AML-193 (cell line): ENCODE measurements at places on chromosomes 3 and 15.
A peak's percentile ranks its signal among the peaks of the same experiment; 100 is the strongest.

- DNase-seq = no peak
Measured at GRCh38 chr3:88235102-88235501, 85.3 kb downstream of the C3orf38 start.

DNA sequence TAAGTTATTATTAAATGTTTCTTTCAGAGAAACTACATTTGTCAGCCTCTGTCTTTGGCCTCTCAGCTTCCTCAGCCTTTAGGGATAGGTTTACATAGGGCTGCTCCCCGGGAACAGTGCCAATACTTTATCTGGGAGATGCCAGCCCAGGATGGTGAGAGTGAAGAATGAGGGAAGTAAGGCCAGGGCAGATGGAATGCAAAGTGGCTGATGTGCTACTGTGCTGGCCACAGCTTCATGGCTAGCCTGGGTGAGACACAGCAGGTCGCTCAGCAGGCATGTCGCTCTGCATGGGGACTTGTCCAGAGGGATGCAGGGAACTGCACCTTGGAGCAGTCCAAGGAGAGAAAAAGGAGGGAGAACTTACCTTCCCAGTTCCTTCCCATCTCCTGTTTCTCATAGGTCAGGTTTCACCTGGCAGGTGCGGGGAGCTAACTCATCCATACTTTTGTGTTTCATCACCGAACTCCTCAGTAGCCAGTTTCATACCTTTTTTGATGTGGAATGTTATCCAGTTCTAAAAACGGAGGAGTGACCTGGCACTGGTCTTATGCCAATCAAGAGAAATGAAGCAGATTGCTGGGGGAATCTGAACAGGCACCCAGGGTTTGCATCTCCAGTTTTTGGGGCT, 30.9 kb upstream of the C15orf39 start:
- DNase-seq = no peak

GRCh38 chr3:243356-243725, 46.8 kb downstream of the CHL1 start:
- DNase-seq = no peak

DNA sequence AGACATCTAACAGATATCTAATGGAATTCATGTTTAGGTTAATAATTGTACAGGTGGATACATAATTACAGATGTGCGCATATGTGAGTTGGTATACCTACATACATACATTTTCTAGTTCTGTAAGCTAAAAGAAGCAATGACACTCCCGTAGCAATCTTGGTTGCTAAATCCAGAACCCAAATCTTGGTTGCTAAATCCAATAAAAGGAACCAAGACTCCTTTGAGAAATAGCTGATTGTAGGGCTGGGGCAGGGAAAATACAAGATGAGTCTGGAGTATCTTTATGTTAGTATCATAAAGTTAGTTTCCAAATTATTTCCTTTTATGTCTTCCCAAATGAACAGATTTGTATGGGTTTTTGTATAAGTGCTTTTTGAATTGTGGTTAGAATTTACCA, 135.2 kb downstream of the TMCC1 start:
- DNase-seq = no peak

DNA sequence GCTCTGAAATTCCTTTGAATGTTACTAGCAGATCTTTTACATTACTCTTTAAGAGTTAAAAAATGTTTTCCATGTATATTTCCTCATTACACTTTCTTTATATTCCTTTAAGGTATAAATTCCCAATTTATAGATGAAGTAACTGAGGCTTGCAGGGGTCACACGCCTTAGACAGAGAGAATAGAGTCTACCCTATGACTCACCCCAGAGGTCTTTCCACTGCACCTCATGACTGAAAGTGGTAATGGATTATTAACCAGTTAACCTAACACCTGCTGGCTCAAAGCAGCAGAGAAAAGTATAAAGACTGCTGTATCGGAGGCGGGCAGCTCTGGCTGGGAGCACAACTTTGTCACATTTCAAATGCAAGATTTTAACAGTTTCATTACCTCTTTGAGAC, 37.7 kb downstream of the LDHAL6B start:
- DNase-seq = no peak

GRCh38 chr3:121997372-121997771, 24.7 kb downstream of the ILDR1 start:
- no peak for DNase-seq

- DNase-seq = no peak
Measured at GRCh38 chr3:33358172-33358781, 81.0 kb downstream of the FBXL2 start.

DNA sequence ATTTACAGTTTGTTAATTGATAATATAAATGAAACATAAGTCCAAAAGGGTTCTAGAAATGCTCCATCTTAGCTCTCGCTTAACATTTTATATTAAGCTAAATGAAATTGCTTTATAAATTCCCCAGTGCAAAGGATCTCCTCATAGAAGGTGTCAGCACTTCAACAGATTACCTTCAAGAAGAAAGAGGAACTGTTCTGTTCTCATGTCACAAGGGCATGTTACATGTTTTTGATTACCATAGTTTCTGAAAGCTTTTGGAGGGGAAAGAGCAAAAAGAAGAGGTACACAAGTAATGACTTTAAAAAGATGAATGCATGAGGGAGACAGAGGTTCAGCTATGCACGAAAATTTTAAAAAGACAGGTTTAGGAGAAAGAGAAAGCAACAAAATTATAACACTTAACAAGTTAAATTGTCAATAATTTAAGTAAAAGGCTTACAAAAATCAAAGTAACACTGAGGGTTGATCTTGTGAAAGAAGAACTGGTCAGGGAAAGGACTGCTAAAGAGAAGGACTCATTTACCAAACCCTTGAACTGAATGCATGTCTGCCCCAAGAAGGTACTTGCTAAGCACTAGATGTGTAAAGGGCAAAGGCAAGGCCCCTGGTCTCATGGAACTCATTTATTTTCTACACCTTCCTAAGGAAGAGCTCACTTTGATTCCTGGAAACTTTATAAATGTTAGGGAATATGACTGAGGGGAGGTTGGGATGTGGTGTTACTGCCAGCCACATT, 45.1 kb downstream of the CCDC191 start:
- DNase-seq = peak; percentile 33
